H1 (cell line): ENCODE measurements at places on chromosomes 13 and 19.
A peak's percentile ranks its signal among the peaks of the same experiment; 100 is the strongest.

DNA sequence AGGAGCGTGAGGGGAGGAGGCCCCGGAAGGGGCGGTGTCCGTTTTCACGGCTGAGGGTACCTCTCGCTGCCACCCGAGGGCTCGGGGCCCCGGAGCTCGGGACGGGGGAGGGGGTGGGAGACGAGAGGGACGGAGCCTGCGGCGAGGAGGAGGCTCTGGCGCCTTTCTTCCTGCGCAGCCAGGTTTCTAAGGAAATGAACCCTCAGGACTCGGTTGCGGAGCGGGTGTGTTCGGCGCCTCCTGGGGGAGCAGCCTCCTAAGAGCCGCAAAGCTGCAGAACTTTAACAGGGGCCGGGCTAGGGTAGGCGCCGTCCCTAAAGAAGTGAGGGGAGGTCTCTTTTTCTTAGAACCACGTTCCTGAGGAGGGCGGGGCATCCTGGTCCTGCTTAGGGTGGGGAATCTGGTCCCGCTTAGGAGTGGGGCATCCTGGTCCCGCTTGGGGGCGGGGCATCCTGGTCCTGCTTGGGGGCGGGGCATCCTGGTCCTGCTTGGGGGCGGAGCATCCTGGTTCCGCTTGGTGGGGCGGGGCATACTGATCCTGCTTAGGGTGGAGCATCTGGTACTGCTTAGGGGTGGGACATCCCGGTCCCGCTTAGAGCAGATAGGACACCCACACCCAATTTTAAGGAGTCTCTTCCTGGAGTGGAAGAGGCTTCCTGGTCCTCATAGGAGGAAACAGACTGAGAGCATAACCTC, 6.2 kb downstream of the SYT5 start:
- DNase-seq = no peak

DNA sequence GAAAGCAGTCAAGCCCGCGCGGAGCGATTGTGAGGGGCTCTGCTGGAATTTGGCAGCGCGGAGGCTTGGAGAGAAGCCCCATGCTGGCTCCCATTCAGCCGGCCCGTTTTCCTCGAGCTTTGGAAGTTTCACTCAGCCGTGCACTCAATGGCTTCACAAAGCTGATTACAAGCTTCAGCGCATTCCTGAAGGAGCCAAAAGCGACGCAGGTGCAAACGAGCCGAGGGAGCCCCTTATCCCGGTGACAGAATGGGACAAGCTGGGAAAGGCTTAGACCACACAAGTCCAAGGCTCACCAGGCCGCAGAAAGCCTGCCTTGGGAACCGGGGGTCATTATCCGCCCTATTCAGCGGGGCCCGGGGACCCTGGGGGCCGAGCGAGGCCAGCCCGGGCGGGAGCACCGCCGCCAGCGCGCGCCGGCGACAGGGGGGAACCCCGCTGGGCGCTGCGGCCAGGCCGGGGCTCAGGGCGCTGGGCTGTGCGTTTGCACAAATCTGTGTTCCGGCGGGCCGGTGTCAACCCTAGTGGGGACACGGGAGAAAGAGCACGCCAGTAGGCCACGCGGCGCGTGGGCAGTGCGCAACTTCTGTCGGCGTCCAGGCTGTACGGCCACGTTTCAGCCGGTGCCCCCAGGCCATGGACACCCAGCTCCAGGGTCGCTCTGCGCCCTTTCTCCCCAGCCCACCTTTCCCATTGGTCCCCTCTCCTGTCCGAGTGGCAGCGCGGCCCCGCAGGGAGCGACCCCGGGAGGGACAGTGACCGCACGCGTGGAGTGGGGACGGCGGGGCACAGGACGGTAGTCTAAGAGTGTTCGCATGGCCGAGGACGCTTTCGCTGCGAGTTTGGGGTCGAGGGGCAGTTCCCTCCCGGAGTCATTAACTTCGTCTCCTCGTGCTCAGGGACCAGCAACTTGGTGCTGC, 37.3 kb downstream of the SOX1 start:
- DNase-seq = peak; percentile 79

- no peak for DNase-seq
These were observed 1.0 kb upstream of the FXYD7 start for GRCh38 chr19:35141837-35142605.

DNA sequence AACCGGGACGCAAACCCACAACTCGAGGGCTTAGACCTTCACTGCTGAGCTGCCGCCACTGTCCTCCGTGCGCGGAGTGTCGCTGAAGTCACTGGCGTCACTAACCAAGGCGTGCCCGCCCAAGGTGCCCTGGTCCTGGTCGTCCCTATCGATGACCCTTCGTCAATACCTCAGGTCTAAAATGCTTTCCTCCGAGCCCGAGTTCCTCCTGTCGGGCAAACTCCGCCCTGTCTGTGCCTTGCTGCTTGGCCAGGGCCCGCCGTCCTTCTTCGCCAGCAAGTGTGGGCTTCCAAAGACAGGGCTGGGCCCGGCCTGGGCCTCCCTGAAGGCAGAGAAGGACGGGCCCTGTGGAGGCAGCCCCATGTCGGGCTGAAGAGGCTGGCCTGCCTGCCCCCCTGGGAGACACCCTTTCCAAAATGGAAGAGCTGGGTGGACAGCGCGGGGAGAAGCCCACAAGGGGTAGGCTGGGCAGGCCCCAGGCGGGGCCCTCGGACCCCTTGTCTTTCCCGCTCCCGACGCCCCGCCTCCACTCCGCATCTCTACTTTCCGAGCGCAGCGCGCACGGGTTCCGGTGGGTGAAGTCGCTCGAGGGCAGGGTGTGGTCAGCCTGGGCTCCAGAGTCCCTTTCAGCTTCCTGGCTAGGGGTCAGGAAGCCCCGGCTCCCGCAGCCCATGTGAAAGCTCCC, 13.4 kb downstream of the RB1 start:
- DNase-seq = no peak
